ENCODE measurements at places on chromosomes 3 and 15. TPM values are rescaled to one million over a fixed set of nuclear protein-coding genes. Genes with fewer than 3 reads are reported as not detected.

ATP13A5 gene
- total RNA-seq, result not detected

SLC2A2 gene
- not detected for total RNA-seq

DNA sequence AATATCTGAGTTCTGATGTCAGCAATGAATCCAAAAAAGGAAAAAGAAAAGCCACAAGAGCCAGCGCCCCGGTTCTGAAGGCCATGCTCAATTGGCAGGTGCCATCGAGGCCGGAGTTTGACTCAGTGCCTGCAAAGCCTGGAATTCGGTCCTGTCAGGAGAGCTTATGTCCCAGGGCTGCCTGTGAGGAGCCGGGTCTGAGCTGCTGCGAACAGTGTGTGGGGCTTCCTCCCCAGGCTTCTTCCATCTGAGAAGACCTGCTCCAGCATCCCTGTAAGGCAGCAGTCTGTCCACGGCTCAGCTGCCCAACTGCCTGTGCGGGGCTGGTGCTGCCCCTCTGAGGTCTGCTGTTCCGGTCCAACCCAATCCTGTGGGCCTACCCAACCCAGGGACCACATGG, 46.1 kb downstream of the ROPN1B start:
- DNase-seq, result peak; percentile 89

GRCh38 chr15:52661909-52662308, 17.3 kb downstream of the ATOSA start:
- no peak for DNase-seq

DNA sequence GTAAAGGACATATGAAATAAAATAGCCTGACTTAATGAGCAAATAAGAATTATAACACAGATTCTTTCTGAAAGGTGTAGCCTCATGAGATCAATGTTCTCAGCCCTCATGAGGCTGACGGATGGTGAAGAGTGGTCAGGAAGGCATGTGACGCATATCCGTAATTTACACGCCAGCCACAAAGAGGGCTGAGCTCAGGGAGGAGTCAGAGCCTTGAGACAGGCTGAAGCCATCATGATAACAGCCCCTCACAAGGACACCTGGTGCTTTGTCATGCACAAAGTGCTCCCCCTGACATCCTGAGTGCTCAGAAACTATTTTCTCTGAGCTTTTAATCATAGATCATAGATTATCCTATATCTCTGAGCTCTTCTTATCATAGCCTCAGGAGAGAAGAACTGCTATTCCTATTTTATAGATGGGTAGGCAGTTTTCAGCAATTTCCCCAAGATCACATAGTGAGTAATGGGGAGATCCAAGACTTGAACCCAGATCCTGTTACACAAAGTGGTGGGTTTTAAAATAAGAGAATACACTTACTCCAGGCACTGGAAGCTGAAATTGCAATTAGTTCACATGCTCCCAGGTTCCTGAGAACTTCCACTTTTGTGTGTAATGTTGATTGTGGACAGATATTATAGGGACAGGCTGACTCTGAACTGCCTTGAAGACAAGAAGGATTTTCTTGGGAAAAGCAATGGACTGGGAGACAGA, 267.1 kb downstream of the RPLP1 start:
- DNase-seq, result no peak

TBCCD1 gene
- total RNA-seq, result 11.5 TPM

CFAP100 gene
- not detected for total RNA-seq

SYNPR gene
- not detected for total RNA-seq

TMEM45A gene
- 8.7 TPM for total RNA-seq

GOLGA6A gene
- total RNA-seq, result not detected

GRCh38 chr3:15578289-15578867, 23.0 kb downstream of the HACL1 start:
- no peak for DNase-seq

- no peak for DNase-seq
Measured at GRCh38 chr3:128784843-128785242, 58.9 kb downstream of the RAB7A start.

GRCh38 chr3:11291808-11292207, 19.6 kb downstream of the ATG7 start:
- DNase-seq, result no peak

DNA sequence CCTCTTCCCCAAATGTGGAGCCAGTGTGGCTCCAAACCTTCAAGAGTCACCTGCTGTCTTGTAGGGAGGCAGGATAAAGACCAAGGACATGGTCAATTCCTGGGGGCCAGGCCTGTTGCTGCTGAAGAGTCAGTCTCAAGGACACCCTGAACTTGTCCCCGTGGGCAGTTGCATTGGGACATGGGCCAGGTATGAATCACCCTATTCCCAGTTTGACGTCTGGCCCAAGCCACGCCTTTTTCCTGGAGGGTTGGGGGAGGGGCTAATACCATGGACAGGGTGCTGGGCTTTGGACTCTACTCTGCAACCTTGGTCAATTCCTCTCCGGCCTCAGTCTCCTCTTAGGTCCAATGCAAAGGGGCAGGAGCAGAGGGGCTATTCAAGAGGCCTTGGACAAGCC, 10.4 kb downstream of the ATP2B2 start:
- DNase-seq, result no peak

DNA sequence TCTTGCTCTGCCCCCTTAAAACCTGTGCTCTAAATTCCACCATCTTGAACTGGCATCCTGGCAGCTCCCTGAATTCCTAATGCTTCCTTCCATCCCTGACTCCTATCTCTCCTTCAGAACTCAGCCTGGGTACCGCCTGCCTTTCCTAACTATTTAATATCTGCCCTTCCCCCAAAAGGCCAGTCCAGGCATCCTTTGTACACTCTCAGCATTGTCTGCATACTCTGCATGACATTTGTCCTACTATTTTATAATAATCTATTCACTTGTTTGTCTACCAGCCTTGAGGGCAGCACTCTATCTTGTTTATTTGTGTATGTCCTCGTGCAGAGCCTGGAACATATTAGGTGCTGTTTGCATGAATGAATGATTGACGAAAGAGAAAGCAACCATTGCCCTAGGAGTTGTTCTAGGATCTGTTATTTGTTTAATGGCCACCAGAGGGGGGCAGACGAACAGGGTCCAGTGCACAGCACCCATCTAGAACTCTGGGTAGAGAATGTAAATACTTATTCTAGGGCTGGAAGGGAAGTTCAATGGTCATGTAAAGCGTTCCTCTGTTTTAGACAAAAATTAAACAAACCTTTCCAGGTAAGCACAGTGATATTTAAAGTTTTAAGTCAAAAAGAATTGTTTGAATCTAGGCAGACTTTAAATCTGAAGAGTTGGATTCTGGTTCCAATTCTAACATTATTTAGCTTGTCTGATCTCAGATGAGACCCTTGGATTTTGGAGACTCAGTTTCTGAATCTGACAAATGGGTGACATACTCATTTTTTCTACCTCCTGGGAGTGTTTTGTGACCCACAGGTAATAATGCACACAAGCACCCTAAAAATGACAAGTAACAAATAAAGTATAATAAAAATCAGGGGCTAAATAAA, 125.8 kb upstream of the GALNT15 start:
- no peak for DNase-seq

- DNase-seq, result no peak
Measured at GRCh38 chr3:169218314-169218983, 445.1 kb downstream of the MECOM start.

RGMA gene
- total RNA-seq, result 218 TPM

DNA sequence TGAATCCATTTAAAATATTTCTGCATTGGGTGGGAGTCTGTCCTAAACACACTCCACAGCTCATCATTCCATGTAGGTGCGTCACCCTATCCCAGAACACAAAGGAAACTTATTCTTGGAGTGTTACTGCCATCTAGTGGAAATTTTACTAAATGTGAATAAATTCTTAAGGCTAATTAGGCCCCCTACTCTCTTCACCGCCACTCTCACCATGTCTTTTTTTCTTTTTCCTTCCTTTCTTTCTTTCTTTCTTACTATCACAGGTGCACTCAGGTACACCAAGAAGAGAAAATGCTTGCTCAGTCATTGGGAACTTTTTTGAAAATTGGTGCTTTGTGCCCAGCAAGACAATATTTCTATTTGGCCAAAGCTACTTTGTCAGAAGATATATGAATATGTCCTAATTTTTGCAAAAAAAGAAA, 26.4 kb upstream of the ATP8B4 start:
- DNase-seq, result no peak

CXCR6 gene
- total RNA-seq, result 7.1 TPM

DNA sequence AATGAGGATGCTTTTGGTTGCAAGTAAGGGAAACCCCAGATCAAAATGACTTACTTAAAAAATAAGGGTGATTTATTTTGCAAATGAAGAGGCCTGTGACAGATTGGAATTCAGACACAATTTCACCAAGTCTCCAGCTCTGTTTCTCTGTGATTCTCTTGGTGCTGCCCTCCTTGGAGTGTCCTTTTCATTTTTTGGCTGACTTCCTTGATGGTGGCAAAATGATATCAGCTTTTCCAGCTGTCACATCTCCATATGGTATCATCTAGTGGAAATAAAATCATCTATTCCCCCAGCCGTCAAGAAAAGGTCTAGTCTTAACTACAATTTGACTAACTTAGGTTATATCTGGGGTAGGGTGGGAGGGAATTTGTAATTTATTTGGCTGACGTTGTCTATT, 68.5 kb upstream of the SLC25A26 start:
- DNase-seq, result no peak

FBLN2 gene
- total RNA-seq, result 244 TPM

GRCh38 chr3:97793420-97794019, 28.3 kb upstream of the CRYBG3 start:
- DNase-seq, result no peak

All from esophagus muscularis mucosa (tissue), 4 donors.